Airway epithelial cell (primary cell): ENCODE measurements at places on chromosomes 13 and 19. TPM values are rescaled to one million over a fixed set of nuclear protein-coding genes. Genes with fewer than 3 reads are reported as not detected.

Gene TCF3
- total RNA-seq = 156 and 180 TPM in 2 replicates

Gene PVR
- total RNA-seq = 39.2 and 58.8 TPM in 2 replicates

Gene ZNF132
- 2.8 and 3.3 TPM in 2 replicates for total RNA-seq

Gene ZIC5
- not detected in 2 replicates for total RNA-seq

Gene ICAM4
- total RNA-seq = 8.0 and 8.1 TPM in 2 replicates

Gene MAG
- not detected in 2 replicates for total RNA-seq

Gene TRIP10
- total RNA-seq = 76.2 and 88.9 TPM in 2 replicates

Gene RAB20
- total RNA-seq = 7.8 and 10.4 TPM in 2 replicates

Gene KLK14
- total RNA-seq = not detected in 2 replicates

Gene SGCG
- not detected in 2 replicates for total RNA-seq

Gene ARHGAP45
- total RNA-seq = 9.0 and 12.5 TPM in 2 replicates

Gene SIGLEC11
- not detected in 2 replicates for total RNA-seq

Gene ZNF625
- 3.0 and 6.2 TPM in 2 replicates for total RNA-seq

Gene DHRS12
- 2.3 and 4.6 TPM in 2 replicates for total RNA-seq

Gene TNPO2
- total RNA-seq = 36.6 and 41.9 TPM in 2 replicates

Gene CD22
- not detected in 2 replicates for total RNA-seq

Gene LGALS7B
- total RNA-seq = 222 and 322 TPM in 2 replicates

Gene SYNE4
- total RNA-seq = 2.9 and 3.9 TPM in 2 replicates

Gene CD70
- 0.35 TPM in 1 of 2 replicates, not detected in the other for total RNA-seq

Gene EDDM13
- 1.3 TPM in 1 of 2 replicates, not detected in the other for total RNA-seq

Gene ZNF534
- total RNA-seq = not detected in 2 replicates

Gene RAB3A
- 1.4 TPM in 2 replicates for total RNA-seq

Gene PGLYRP2
- not detected in 2 replicates for total RNA-seq

Gene IFNL1
- total RNA-seq = not detected in 2 replicates

Gene GJA3
- 0.37 and 0.71 TPM in 2 replicates for total RNA-seq

Gene CFD
- total RNA-seq = 3.5 and 6.6 TPM in 2 replicates

Gene MUC16
- 0.42 and 0.85 TPM in 2 replicates for total RNA-seq

Gene SCGB2B2
- not detected in 2 replicates for total RNA-seq

Gene ZNF667
- total RNA-seq = 1.4 and 2.2 TPM in 2 replicates

Gene USHBP1
- total RNA-seq = not detected in 2 replicates

Gene ELSPBP1
- total RNA-seq = not detected in 2 replicates

Gene TTC9B
- total RNA-seq = not detected in 2 replicates

Gene POU2F2
- 1.1 and 1.3 TPM in 2 replicates for total RNA-seq
